ENCODE measurements at places on chromosomes 13 and 19.

- no peak for DNase-seq
Observed at GRCh38 chr13:75366380-75367280, 115.3 kb downstream of the TBC1D4 start.

GRCh38 chr13:77339408-77339807 lies 12.5 kb upstream of the MYCBP2 start:
- no peak for DNase-seq

- peak; percentile 19 for DNase-seq
Observed at GRCh38 chr13:64154514-64154913, 2738.9 kb upstream of the PCDH20 start.

GRCh38 chr19:45314708-45315245 lies 7.9 kb downstream of the CKM start:
- no peak for DNase-seq

GRCh38 chr19:4754248-4754647 lies 30.6 kb upstream of the DPP9 start:
- no peak for DNase-seq

- no peak for DNase-seq
Observed at GRCh38 chr13:49216334-49216733, 3.8 kb upstream of the MLNR start.

DNA sequence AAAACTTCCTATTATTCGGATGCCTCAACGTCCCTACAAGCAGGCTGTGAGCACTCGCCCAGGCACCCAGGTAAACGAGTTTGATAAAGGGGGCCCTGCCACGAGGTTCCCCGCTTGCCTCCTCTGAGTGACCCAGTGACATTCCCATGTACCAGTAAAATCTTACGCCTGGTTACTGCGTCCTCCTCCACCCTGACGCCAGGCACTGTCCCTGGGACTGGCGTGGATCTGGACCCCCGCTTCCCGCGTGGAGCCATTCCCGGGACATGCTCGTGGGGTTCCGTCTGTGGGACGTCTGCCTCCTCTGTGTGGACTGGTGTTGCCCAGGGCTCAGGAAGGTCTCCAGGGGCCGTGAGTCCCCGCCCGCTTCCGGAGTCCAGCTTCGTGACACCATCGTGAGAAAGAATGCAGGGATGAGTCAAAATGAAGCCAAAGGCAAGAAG lies 407 bp upstream of the ZNF550 start:
- DNase-seq = no peak

DNA sequence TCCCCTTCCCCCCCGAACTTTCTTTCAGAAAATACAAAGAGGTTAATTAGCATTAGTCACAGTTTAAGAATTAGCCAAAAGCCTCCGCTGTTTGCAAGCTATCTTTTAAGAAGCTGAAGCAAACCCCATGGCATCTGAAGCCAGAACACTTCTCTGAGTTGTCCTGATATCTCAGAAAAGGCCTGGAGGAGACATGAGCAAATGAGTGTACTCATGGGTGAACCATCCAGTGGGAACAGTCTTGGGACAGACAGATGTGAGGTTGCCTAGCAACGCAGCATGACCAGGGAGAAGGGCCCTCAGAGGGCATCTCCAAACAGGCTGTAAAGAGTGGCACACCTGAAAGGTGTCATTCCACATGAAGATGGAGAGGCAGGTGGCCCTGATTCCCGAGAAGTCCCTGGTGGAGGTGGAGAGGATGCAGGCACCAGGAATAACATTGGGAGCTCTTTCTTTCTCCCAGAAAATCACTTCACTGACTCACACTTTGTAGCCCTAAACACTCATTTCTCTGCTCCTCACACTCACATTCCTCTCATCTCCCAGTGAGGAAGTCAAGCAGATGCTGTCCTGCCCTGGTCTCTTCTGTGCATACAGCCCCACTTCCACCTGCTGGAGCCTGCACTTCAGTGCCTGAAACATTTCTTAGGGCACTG lies 87.0 kb upstream of the TSHZ3 start:
- DNase-seq = no peak

DNA sequence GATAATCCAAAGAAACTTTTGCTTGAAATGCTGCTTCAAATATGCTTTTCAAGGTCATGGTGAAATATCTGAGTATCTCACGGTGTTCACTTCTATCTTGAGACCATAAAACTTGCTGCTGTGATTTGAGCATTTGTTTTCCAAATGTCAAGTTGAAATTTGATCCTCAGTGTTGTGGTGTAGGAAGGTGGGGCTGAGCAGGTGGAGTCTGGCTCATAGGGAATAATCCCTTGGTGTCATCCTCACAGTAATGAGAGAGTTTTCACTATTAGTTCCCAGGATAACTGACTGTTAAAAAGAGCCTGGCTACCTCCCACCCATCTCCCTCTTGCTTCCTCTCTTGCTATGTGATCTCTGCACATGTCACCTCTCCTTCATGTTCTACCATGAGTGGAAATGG lies 858.0 kb upstream of the SLITRK5 start:
- no peak for DNase-seq

DNA sequence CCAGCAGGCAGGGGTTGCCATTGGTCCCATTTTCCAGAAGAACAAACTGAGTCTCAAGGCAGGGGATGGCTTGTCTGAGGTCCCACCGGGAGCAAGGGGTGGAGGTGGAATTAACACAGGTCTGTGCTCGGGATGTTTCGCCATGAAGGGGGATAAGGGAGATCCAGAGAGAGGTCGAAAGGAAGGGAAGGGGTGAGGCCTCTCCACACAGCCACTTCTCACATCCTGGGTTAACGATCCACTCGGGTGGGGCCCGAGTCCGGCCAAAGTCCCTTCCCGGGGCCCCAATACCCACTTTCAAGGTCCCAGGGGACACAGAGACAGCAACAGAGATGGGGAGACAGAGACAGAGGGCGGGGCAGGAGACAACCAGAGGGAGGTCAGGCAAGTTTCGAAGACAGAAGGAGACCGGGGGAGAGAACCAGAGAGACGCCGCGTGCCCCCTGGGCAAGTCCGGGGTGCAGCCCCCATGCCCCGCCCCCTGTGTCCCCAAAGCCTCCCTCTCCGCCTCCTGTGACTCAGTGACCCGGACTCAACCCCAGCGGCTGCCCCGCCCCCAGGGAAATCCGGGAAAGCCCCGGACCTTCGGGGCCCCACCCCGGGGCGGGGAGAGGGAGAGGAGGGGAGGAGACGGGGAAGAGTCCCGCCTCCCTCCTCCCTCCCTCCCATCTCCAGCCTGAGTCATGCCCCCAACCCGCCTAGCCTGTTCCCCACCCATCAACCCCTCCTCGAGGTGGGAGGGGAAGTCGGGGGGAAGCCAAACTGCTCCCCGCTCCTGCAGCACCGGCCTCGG lies 1.4 kb upstream of the BCL3 start:
- DNase-seq = no peak

DNA sequence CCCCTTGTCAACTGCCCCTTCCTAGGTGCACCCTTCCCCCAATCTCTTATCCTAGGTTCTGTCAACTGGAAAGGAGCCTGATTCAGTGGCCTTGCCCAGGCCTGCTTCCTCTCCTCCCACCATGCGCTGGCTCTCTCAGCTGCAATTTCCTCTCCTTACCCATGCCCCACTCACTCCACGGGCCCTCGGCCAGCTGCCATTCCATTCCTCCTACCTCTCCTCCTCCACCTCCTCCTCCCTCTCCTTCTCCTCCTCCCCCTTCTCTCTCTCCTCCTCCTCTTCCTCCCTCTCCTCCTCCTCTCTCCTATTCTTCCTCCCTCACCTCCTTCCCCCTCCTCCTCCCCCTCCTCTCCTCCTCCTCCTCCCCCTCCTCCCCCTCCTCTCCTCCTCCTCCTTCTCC lies 9.6 kb upstream of the TIMM44 start:
- DNase-seq = no peak

DNA sequence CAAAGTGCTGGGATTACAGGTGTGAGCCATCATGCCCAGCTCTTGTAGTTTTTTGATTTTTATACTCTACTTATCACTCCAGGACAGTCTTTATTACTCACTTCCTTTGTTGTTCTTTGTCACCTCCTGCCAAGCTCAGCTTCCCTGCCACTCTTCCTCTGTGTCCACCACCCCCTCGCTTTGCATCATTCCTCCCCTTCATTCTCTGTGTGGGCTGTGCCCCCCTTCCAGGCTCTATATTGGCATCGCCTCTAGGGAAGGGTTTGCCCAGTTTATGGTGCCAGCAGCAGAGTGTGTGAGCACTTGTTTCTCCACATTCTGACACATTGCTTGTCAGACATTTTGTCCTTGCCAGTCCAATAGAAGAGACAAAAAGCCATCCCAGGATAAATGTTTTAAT lies 15.1 kb downstream of the ZNF302 start:
- DNase-seq = no peak

DNA sequence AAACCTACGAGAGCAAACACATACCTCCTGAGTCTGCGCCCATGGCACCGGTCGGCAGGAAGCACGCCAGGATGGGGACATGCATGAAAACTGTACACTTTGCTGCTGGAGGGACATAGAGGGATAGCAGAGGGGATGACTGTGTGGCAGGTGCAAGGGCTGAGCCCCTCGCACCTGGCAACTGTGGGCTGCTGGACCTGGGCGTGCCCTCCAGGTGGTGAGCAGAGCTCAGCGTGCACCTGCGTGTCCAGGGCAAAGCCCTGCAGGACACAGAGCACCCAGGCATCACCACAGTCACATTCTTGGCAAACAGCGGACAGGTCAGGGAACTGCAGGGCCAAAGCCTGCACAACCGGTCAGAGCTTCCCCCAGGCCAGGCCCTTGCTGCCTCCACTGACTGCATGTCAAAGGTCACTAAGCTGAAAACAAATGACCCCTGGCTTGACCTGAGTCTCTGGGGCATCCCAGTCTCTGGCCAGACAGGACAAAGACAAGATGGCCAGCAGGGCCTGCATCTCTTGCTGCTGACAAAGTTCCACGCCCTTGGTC lies 9.0 kb upstream of the ISYNA1 start:
- DNase-seq = no peak
